ENCODE measurements at places on chromosomes 1 and 21. TPM values are rescaled to one million over a fixed set of nuclear protein-coding genes. Genes with fewer than 3 reads are reported as not detected.

DNA sequence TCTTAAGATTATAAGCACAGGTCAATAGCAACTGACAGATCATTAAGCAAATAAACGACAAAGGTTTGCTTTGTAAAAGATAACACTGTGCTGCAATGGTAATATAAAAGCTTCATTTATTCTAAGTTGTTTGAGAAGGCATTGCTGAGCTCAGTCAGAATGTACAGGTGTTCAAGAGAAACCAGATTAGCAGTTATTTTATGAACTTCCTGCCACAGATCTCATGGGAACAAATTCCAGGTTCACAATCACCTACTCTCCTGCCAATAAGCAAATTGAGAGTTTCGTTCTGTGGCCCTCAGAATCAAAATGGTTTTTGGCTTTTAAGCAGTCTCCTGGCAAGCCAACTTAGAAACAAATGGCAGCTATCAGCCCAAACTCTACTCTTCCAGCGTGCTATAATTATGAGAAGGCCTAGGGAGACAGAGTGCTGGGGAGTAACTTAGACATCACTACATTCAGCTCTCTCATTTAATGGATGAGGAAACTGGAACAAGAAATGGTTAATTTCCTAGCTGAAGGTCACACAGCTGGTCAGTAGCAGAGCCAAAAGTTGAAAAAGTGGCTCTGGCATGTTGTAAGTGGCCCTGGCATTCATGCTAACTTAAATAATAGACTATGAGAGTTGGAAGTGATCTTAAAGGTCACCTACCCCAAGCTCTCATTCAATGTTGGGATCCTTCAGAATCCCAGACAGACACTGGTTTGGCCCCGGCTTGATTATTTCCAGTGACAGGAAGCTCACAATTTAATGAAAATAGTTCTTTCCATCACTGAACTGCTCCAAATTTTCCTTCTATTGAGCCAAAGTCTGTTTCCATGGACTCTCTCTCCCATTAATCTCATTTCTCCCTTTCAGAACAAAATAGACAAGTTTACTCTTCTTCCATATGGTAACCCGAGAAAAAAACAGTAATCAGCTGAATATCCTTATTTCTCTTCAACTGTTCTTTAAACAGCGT, 82.6 kb upstream of the EDEM3 start:
- peaks cover 12% of the 10 kb centered on the region for H3K4me1 ChIP-seq
- no peak for DNase-seq
- peak overlapping the region; percentile 82 for H3K27ac ChIP-seq
- no peaks in the 10 kb centered on the region for H3K27me3 ChIP-seq
- no peak overlapping the region for H3K4me3 ChIP-seq

- no peak overlapping the region for H3K27ac ChIP-seq
- H3K4me3 ChIP-seq = no peak overlapping the region
- peaks cover 26% of the 10 kb centered on the region for H3K27me3 ChIP-seq
- no peaks in the 10 kb centered on the region for H3K4me1 ChIP-seq
These were observed 6.6 kb downstream of the UBL4B start for GRCh38 chr1:110118636-110119396.

GRCh38 chr1:55589671-55590297, 374.6 kb upstream of the USP24 start:
- no peak overlapping the region for H3K4me3 ChIP-seq
- H3K27me3 ChIP-seq = no peaks in the 10 kb centered on the region
- no peaks in the 10 kb centered on the region for H3K36me3 ChIP-seq
- H3K4me1 ChIP-seq = no peaks in the 10 kb centered on the region

DNA sequence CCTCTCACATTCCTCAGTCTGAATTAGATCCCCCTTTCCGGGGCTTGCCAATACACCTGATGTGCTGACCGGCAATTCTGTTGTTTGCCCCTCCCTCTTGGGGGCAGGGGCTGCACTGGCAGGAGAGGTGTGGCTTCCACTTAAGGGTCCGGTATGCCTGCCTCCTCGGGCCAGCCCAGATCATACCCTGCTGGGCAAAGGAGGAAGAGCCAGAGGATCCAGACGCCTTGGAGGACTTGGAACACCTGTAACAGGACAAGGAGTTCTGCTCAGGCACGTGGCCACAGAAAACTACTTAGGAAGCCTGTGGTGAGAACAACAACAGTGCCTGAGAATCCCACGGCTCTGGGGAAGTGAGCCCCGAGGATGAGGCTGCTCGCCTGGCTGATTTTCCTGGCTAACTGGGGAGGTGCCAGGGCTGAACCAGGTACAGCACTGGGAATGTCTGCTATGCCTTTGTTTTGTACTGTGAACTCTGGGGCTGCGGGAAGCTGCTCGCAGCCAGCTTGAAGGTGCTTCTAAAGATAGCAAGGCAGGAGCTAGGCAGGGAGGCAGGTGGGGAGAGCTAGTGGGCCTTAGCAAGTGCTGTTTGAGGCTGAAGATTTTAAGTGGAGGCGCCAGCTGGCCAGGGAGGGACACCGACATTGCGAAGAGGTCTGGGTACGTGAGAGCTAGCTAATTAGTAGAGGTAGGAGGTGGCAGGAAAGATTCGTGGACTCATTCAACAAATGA, at the start of gene SMPDL3B:
SMPDL3B (plus strand) TSS at position 183 of the 732 bp plus-strand sequence; CDS start at position 367, 184 bp downstream.
- peaks cover 12% of the 10 kb centered on the region for H3K27me3 ChIP-seq
- H3K4me3 ChIP-seq = no peak within 1 kb of the TSS
- no peaks in the 10 kb centered on the region for H3K36me3 ChIP-seq
- DNase-seq = peak; percentile 85

Gene GUCA2A
- total RNA-seq = 1,776 TPM

GRCh38 chr1:89834083-89834704, 13.4 kb downstream of the LRRC8D start:
- H3K27me3 ChIP-seq = no peaks in the 10 kb centered on the region
- H3K4me1 ChIP-seq = peaks cover 11% of the 10 kb centered on the region
- no peak for DNase-seq
- no peaks in the 10 kb centered on the region for H3K36me3 ChIP-seq
- no peak overlapping the region for H3K4me3 ChIP-seq
- no peak overlapping the region for H3K27ac ChIP-seq

Gene TRIM62
- 4.6 TPM for total RNA-seq

Gene OR10Z1
- total RNA-seq = not detected

- no peak overlapping the region for H3K27ac ChIP-seq
- DNase-seq = no peak
- no peak overlapping the region for H3K4me3 ChIP-seq
These were observed 31.1 kb downstream of the RAB3GAP2 start for GRCh38 chr1:220241072-220241663.

Gene C1QC
- total RNA-seq = 65.9 TPM

- H3K4me3 ChIP-seq = no peak overlapping the region
- H3K27me3 ChIP-seq = no peaks in the 10 kb centered on the region
- DNase-seq = no peak
- H3K27ac ChIP-seq = no peak overlapping the region
- H3K4me1 ChIP-seq = no peaks in the 10 kb centered on the region
- H3K36me3 ChIP-seq = no peaks in the 10 kb centered on the region
These were observed 100.1 kb downstream of the HLX start for GRCh38 chr1:220979371-220979770.

GRCh38 chr1:27816921-27817630, 13.5 kb upstream of the PPP1R8 start:
- H3K4me1 ChIP-seq = peaks cover 14% of the 10 kb centered on the region
- H3K27ac ChIP-seq = peak overlapping the region; percentile 75
- H3K27me3 ChIP-seq = no peaks in the 10 kb centered on the region

DNA sequence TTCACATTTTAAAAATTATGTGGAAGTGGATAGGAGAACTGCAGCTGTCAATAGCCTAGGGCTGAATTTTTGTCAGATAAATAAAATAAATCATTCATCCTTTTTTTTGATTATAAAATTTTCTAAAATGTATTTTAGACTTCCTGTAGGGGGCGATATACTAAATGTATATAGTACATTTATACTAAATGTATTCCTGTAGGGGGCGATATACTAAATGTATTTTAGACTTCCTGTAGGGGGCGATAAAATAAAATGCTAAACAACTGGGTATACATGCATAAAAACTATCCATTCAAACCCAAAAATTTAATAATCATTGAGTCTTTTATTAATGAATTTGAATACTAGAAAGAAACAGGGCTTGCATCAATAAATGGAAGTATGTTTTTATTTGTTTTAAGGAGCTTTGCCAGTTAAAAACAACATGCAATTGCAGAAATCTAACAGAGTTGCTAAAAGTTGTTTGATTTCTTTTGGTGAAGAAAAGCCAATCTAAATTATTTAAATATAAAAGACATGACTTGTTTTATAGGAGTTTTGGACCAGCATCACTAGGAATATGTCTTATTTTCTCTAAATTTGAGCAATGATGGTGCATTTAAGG, 31.4 kb downstream of the CLCA1 start:
- H3K36me3 ChIP-seq = no peaks in the 10 kb centered on the region
- DNase-seq = no peak
- no peak overlapping the region for H3K27ac ChIP-seq
- H3K4me1 ChIP-seq = peaks cover 44% of the 10 kb centered on the region
- no peak overlapping the region for H3K4me3 ChIP-seq

GRCh38 chr1:196309386-196309785, 298.9 kb downstream of the KCNT2 start:
- no peaks in the 10 kb centered on the region for H3K27me3 ChIP-seq
- no peaks in the 10 kb centered on the region for H3K4me1 ChIP-seq
- H3K4me3 ChIP-seq = no peak overlapping the region
- DNase-seq = no peak

- no peak for DNase-seq
- no peak overlapping the region for H3K4me3 ChIP-seq
- H3K27ac ChIP-seq = no peak overlapping the region
- H3K36me3 ChIP-seq = no peaks in the 10 kb centered on the region
These were observed 649 bp upstream of the LDLRAD1 start for GRCh38 chr1:54018635-54019034.

GRCh38 chr21:45421071-45421845, 16.3 kb downstream of the COL18A1 start:
- H3K36me3 ChIP-seq = no peaks in the 10 kb centered on the region
- no peak overlapping the region for H3K27ac ChIP-seq
- no peaks in the 10 kb centered on the region for H3K27me3 ChIP-seq
- H3K4me1 ChIP-seq = peaks cover 9% of the 10 kb centered on the region

Gene SPATA21
- total RNA-seq = not detected

Gene CHODL
- not detected for total RNA-seq

DNA sequence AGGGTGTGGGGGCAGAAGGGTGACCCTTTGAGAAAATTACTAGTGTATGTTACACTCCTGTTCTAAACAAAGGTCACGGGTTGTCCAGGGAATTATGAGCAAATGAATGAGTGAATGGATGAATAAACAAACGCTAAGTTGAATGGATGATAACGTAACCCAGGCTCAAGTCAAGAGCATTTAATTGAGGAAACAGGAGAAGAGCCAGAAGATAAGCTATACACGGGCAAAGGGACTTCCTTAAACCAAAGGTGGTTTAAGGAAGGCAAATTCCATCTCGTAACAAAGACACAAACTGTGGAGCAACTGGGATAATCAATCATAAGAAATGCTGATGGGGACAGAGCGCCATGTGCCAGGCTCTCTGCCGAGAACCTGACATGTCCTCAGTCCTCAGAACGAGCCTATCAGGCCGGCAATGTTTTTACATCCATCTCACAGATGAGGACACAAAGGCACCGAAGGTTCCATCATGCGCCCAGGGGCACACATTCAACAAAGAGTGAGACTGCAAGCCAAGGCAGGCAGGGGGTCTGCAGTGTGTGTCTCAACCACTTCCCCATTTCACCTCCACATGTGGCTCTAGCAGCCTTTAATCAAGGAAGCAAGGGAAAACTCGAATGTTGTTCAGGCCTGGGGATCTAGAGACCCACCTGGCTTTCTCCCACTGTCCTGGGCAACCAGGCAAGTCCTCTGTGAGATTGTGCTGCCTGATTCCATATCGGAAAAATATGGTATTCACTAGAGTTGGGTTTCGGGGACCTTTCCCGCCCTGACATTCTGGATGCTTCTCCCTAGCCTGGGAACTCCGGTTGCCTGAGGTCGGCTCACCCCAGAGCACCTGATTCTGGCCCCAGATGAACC, 126.8 kb upstream of the EDN2 start:
- H3K27me3 ChIP-seq = no peaks in the 10 kb centered on the region
- H3K4me3 ChIP-seq = no peak overlapping the region
- no peak for DNase-seq
- H3K4me1 ChIP-seq = no peaks in the 10 kb centered on the region
- H3K27ac ChIP-seq = no peak overlapping the region

DNA sequence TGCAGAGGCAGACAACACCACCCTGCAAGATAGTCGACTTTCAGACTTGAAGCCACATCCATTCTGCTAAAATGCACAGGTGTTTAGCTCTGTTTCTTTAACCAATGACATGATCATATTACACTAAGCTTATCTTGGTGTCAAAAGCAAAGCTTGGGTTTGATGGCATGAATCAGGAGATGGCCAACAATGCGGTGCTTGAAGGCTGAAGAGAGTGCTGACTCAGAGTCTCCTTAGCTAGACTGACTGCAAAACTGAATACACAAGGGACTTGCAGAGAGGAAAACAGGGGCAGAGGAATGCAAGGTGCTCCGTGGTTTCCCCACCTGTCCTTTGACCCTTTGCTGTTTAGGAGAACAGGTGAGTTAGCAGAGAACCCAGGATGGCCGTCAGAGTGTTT, 262.6 kb downstream of the SIPA1L2 start:
- no peak overlapping the region for H3K27ac ChIP-seq
- no peak for DNase-seq
- peaks cover 12% of the 10 kb centered on the region for H3K4me1 ChIP-seq
- H3K4me3 ChIP-seq = no peak overlapping the region
- H3K36me3 ChIP-seq = no peaks in the 10 kb centered on the region

Gene DNM3
- 2.7 TPM for total RNA-seq

Gene TMEM167B
- 22.0 TPM for total RNA-seq

- DNase-seq = no peak
- no peaks in the 10 kb centered on the region for H3K4me1 ChIP-seq
- no peak overlapping the region for H3K4me3 ChIP-seq
These were observed 17.6 kb upstream of the PEX10 start for GRCh38 chr1:2429780-2430591.

GRCh38 chr1:233700338-233700737, 86.4 kb downstream of the KCNK1 start:
- H3K36me3 ChIP-seq = no peaks in the 10 kb centered on the region
- no peaks in the 10 kb centered on the region for H3K4me1 ChIP-seq
- H3K4me3 ChIP-seq = no peak overlapping the region
- H3K27me3 ChIP-seq = no peaks in the 10 kb centered on the region
- DNase-seq = no peak

- DNase-seq = peak; percentile 52
- H3K27me3 ChIP-seq = no peaks in the 10 kb centered on the region
- no peaks in the 10 kb centered on the region for H3K36me3 ChIP-seq
- no peak overlapping the region for H3K4me3 ChIP-seq
- peak overlapping the region; percentile 92 for H3K27ac ChIP-seq
These were observed 12.8 kb upstream of the LBR start for GRCh38 chr1:225440380-225441221.

- no peak for DNase-seq
- H3K27ac ChIP-seq = no peak overlapping the region
- no peaks in the 10 kb centered on the region for H3K27me3 ChIP-seq
- H3K4me3 ChIP-seq = no peak overlapping the region
- no peaks in the 10 kb centered on the region for H3K4me1 ChIP-seq
These were observed 543.3 kb downstream of the DPYD start for GRCh38 chr1:97377432-97378034.

DNA sequence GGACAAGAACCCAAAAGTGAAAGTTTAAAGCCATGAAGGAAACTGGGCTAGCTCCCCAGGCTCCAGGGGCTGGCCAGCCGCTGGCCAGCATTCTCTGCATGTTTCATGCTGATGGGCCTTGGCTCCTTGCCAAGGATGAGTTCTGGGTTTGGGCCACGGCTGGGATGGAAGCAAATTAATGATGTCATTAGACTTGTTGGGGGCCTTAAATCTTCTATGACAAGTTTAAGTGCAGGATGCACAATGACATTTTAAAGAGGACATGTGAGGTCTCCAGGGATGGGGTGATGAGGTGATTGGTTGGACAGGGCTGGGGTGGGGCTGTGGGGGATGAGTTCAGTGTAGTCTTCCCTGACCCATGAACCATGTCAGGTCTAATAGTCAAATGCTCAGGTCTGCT, 199.6 kb downstream of the TRABD2B start:
- H3K27ac ChIP-seq = no peak overlapping the region
- H3K27me3 ChIP-seq = no peaks in the 10 kb centered on the region
- no peak overlapping the region for H3K4me3 ChIP-seq
- H3K4me1 ChIP-seq = no peaks in the 10 kb centered on the region

Measured in transverse colon (tissue), 4 donors.